ENCODE measurements at places on chromosomes 4 and X.

GRCh38 chr4:88629826-88630225, 37.5 kb downstream of the HERC3 start:
- ATAC-seq = no peak

DNA sequence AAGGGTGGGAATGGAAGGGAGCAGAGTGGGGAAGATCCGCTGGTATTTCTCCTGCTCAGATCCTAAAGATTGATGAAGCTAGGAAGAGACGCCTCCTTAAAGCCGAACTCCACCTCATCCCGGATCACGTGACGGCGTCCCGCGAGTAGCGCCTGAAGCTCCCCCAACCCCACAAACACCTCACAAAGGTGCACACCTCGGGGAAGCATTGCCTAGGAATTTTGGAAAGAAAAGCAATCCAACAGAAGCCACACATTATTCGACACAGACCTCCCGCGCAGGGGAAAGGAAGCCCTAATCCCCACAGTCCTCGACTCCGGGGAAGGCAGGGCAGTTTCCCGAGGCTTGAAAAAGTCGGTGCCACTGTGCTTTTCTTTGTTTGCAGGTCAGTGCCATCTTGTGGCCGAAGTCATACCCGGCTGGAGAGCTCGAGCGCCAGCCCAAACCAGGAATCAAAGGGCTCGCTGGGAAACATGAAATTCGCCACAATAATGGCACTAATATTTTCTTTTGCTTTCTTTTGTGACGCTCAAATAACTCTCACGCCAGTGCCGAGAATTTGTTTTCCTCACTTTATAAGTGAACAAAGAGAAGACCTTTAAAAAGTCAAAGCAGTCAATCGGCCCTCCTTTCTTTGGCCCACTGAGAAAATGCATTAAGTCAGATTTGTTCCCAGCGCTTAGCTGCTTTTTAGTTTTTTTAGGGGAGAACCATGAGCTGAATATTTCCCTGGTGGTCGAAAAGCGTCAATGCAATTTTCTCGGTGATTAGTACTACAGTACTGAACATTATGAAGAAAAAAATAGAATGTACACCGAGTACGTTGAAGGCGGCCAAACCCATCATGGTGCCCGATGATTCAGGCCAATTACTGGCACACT, at the start of gene NPY1R:
Gene NPY1R (minus strand): TSS at position 71 of the 881 bp plus-strand sequence. CDS start 6,042 bp downstream, outside the sequence.
- ATAC-seq = peak; percentile 90

DNA sequence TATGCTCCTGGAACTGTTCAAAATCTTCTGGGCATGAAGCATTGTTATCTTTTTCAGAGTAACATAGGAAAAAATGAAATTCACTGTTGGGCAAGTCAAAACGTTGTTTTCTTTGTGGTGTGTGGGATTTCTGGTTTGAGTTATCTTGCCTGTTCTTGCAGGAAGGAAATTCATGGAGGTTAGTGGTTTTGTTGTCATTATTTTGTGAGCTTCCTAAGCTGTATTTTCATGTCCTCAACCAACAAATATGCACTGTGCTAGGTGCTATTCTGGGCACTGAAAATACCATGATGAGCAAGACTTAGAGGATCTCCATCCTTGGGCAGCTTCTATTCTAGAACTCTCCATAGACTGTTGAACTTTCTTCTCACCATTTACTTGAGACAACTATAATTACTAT, 16.9 kb downstream of the SPINK2 start:
- no peak for ATAC-seq

GRCh38 chr4:114249976-114250375, 270.5 kb upstream of the ARSJ start:
- no peak for ATAC-seq

- ATAC-seq = no peak
Measured at GRCh38 chr4:106497271-106497670, 128.7 kb upstream of the GIMD1 start.

- no peak for ATAC-seq
Measured at GRCh38 chr4:1570291-1571164, 113.6 kb downstream of the FAM53A start.

DNA sequence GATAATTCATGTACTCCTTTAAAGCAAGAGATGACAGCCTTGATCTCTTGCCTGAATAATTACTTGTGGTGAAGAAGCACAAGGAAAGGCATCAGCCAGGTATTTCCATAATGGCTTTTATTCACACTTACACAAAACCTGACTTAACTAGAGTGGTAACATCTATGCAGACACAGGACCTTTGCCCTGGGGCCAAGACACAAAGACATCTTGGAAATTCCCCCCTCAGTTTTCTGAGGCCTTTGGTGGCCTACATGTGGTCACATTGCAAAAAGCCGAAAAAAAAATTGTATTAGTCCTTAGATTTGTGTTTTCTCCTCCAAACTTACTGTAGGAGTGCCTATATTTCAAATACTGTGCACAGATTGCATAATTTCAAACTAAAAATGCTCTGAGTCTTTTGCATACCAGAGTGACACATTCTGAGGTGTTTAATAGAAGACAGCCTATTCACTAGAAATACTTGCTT, 172.4 kb downstream of the PDGFC start:
- peak; percentile 32 for ATAC-seq

DNA sequence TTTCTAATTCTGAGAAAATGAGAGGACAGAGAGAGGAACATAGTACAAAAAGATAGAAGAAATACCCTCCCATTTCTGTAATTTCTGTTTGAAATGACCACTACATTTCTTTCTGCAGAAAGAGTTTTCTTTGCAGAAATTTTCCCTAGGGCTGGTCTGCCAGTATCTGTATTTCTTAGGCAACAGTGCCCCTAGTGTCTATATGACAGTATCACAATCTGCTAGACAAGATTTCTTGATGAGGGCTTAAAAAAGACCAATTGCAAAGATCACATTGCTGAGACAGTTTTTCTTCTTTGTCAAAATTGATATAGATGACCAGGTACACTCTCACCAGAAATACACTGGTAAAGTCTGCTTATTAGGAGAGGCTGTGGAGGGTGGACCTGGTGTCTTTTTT, 81.0 kb upstream of the ZDHHC15 start:
- no peak for ATAC-seq

Measured in motor neuron (in vitro differentiated cells).